ENCODE measurements at places on chromosomes 3 and 15.
A peak's percentile ranks its signal among the peaks of the same experiment; 100 is the strongest.

DNA sequence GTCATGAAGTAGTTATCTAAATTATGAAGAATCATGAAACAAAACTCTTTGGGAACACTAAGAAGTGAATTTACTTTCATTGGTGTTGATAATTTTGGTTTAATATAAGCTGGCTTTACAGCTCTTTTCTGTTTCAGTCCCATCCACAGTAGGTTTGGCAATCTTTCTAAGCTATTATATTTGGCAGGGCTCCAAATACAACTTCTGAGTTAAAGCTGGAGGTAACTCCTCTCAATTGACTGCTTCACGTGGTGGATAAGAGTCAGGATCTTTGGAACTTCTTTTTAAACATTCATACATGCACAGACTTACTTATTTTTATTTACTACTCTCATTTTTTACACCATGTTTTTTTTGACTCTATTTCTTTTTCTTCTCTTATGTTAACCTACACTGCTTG, 106.5 kb upstream of the EPHA3 start:
- no peak for DNase-seq

DNA sequence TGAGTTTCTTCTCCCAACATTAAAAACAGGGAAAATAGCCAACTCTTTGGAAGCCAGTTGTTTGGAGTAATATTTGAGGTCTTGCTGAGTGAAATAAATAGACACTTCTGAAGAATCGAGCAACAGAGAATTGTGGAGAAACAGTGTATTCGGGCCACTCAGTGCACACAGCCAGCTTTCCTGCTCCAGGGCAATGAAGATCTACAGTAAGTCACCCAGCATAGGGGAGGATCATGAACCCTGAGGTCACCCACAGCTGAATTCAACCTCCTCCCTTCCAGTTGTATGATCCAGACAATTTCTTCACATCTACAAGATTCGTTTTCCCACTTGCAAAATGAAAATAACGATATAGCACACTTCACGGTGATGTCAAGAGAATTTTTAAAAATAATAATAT, 161.7 kb upstream of the BCL6 start:
- no peak for DNase-seq

DNA sequence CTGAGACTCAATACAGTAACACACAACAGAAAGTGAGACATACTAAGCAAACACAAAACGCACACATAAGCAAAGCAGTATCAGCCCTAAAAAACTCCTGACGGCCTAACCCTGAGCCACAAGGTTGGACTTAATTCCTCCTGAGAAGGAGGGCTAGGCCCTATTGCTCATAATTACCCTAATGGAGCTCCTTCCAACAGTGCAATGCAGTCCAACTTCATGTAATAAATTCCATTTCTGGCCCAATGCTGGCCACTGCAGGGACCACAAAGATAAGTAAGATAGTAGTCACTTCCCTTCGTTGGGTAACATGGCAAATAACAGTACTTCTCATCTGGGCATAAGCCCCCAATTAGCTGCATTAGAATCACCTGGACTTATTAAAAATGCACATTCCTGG, 4.2 kb downstream of the VPS39 start:
- DNase-seq, result no peak

DNA sequence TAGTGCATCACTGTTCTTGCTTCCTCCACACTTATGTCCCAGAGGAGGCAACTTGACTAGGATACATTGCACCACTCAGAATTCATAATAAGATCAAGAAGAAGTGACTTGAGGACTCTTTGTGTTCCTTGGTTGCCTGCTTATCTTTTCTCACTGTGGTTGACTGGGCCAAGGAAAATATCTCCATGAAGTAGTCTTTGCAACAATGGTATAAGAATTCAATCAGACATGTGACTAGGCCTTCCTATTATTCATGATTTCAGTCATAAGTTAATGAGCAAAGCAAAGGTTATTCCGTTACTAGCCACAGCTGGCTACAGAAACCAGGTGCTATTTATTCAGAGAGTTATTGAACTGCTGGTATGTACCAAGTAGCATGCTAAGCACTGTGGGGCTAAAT, 359.3 kb downstream of the RORA start:
- no peak for DNase-seq

- DNase-seq, result no peak
These were observed 149.1 kb upstream of the CGNL1 start for GRCh38 chr15:57227166-57227565.

- peak; percentile 29 for DNase-seq
These were observed 14.7 kb downstream of the CHD2 start for GRCh38 chr15:92914768-92915221.

- DNase-seq, result no peak
These were observed 6.7 kb upstream of the CMTM7 start for GRCh38 chr3:32384938-32385337.

GRCh38 chr15:55649058-55649423, 60.9 kb upstream of the PYGO1 start:
- no peak for DNase-seq

GRCh38 chr3:129756871-129757270, 136.6 kb downstream of the TMCC1 start:
- peak; percentile 13 for DNase-seq

DNA sequence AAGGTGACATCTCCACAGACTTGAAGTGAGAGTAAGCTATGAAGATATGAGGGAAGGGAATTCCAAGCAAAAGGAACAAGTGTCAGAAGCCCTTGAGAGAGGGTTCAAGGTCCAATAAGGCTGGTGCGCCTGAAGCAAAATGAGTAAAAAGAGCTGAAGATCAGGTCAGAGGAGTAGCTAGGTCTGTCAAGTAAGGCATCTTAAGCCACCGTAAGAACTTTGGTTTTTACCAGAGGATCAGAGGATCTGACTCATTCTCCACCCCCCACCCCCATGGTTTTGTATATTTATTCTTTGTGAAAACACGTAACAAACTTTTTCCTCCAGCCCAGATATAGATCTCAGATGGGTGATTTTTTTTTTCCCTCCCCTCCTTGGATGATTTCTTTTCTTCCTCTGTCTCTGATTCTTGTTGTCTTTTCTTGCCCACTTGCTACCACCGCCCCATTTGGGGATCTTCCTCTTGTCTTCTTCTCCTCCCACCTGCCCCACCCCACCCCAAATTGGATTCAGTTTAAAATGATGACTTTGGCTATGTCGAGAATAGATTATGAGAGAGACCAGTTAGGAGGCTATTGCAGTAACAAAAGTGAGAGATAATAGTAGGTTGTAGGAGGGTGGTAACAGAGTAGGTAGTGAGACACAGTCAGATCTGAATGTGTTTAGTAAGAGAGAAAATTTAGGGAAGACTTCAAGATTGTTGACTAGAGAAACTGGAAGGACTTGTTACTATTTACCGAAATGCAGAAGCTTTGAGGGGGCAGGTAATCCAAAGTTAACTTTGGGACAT, 6.1 kb downstream of the TRMT10C start:
- peak; percentile 8 for DNase-seq

DNA sequence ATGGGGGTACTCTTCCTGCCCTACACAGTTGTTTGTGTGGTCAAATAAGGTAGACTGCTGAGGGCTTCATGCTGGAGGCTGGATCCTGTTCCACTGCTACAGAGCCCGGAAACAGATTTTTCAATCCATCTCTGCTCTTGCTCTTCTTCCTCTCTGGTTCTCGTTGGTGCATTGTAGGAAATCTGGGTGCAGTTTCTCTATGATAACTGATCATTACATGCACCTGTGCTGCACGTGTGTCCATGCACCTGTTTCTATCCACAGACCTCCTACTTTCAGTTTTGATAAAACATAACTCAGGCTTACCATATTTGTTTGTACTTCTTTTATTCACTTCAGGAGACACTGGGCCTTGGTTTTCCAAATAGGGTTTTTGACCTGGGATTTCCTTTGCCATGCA, 21.3 kb downstream of the MINAR1 start:
- DNase-seq, result no peak

DNA sequence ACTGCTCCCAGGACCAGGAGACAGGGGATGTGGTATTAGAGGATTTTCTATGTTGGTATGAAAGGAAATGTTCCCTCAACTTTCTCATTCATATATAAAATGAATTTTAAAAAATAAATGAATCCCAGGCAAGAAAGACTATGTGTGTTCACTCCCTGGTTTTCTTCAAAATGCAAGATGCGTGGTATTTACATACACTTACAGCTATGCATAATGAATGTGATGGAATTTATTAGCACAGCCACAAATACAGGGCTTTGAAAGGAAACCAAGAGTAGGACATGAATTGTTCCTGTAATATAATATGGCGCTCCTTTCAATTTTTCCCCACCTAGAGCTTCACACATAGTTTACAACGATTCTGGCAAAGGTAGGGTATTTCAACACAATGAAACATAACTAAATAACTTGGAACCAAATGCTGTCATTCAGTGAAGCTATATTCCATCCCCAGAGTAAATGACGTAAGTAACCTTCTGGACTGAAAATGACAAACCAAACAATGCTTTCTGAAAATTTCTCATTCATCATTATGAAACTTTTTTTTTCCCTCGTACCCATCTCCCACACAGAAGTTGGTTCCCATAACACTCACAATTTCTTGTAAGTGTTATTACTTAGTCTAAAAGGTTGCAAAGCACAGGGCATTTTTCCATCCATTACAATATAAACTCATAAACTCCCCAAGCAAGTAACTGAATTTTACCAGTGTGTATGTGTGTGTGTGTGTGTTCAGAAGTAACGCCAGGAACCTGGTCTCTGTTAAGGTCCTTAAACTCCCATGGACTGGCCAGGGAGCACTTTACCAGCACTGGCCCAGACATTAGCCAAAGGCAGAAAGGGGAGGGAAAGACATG, 41.8 kb downstream of the CBLB start:
- DNase-seq, result no peak

All from H4 (cell line).